ENCODE measurements at places on chromosomes 2 and 18. TPM values are rescaled to one million over a fixed set of nuclear protein-coding genes. Genes with fewer than 3 reads are reported as not detected.

DNA sequence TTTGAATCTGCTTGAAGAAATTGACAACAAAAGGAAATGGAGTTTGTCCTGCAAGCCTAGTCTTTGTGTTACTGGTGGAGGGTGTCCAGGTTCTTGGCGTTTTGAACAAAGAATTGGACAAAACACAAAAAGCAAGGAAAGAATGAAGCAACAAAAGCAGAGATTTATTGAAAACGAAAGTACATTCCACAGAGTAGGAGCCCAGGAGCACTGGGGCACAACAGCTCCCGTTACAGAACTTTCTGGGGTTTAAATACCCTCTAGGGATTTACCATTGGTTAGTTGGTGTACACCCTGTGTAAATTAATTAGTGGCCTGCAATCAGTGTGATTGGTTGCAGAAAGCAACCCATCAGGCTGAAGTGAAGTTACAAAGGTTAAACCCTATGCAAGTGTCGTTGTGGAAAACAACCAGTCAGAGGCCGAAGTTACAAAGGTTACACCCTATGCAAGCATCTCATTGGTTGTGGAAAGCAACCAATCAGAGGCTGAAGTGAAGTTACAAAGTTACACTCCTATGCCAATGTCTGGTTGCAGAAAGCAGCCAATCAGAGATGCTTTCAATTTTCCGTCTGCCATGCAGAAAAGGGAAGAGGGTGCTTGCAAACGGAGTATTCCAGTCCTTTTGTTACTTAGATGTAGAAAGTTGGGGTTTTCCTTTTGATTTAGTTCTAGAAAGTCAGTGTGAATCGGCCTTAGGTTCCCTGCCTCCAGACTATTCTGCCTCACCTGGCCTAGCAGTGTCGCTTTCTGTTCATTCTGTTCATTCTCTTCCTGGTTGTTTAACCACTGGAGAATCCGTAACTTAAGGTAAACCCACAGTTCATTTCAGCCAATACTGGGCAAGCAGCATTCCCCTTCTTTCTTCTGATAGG is 47.6 kb upstream of the PTH2R start:
- DNase-seq: no peak

DNA sequence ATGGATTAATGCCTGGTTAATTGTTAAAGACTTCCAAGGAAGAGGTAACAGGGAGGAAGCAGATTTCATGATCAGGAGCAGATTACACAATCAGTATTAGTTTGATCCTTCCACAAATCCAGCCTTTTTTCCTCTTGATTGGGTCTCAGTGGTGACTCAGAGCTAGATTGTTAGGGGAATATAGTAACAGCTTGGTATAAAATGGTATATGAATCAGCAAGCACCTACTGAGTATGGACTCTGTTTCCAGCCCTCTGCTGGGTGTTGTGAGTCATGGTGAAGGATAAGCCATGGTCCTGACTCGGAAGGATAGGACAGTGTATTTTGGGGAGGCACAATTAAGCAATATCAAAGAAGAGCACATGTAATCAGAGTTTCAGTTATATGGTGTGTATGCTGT is 272.4 kb upstream of the DPP10 start:
- DNase-seq: no peak

DNA sequence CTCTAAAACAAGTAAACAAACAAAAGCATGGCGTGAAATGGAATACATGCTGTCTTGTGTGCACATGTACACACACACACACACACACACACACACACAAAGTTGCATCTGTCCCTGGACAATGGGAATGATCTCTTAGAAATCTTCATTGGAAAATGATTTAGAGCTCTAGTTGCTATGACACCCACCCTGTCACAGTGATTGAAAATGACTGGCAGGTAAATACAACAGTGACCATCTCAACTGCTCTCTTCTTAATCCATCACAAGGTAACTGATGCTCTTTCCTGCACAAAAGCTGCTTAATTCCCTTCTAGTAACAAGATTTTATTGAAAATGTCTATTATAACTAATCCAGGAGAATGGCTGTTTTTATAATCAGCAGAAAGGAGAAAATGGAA is 1011.7 kb upstream of the GYPC start:
- no peak for DNase-seq

DNA sequence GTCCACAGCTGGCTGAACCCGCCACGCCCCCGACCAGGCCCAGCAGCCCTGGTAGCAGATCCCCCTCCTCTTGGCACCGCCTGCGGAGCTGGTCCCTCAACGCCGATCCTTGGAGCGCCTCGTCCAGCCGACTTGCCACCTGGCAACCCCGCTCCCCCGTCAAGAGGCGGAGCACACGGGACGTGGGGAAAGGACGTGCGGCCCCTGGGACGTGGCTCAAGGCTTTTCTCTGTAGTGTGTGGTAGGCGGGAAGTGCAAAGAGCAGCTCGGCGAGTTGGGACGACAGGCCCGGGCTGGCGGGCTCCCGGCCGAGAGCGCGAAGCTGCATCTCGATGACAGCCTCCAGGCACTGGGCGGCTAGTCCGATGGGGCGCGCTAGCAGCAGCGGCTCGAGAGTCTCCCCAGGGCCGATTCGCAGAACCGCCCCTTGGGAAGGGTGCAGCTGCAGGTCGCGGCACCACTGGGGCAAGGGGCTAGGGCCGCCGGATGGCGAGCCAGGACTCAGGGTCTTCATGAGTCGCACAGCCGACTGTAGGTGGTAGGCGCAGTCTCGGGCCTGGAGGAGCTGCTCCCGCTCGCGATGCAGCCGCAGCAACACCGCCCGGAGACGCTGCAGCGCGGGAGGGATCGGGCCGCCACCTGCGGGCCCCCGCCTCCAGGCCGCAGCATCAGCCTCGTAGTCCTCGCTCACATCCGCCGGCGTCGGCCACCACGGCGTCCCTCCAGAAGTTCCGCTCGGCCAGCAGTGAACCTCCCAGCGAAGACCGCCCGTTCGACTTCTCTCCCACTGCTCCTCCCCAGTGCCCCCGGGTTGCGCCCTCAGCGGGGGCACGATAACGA is 617 bp downstream of the CCDC142 start:
- DNase-seq: peak; percentile 62

Gene ACMSD
- not detected for total RNA-seq

- no peak for DNase-seq
Observed at GRCh38 chr2:51335087-51336058, 303.4 kb upstream of the NRXN1 start.

DNA sequence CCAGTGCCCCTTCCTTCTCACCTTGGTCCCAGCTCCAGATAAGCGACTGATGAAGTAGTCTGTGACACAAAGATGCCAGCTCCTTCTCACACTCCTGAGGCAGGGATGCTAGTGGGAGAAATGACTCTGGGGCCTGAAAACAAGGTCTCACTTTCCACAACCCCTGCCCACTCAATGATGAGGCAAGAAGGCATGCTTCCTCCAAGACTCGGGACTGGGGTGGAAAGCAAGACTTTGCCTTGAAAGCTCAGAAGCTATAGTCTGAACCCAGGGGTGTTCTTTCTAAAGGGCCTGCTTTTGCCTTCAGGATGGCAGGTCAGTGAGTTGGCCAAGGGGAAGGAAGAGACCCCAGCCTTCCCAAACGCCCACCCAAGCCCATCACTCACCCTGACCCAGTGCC is 1.4 kb downstream of the CCDC142 start:
- no peak for DNase-seq

Gene TAF1B
- total RNA-seq: 54.7 TPM

All from activated CD4-positive, alpha-beta memory T cell treated with anti-CD3 and anti-CD28 coated beads, Interleukin-2, amount 10 ng/mL, durations not matched to agents 7 days and 5 days (primary cell).